A673 (cell line): ENCODE measurements at places on chromosomes 2 and 18.
A peak's percentile ranks its signal among the peaks of the same experiment; 100 is the strongest.

DNA sequence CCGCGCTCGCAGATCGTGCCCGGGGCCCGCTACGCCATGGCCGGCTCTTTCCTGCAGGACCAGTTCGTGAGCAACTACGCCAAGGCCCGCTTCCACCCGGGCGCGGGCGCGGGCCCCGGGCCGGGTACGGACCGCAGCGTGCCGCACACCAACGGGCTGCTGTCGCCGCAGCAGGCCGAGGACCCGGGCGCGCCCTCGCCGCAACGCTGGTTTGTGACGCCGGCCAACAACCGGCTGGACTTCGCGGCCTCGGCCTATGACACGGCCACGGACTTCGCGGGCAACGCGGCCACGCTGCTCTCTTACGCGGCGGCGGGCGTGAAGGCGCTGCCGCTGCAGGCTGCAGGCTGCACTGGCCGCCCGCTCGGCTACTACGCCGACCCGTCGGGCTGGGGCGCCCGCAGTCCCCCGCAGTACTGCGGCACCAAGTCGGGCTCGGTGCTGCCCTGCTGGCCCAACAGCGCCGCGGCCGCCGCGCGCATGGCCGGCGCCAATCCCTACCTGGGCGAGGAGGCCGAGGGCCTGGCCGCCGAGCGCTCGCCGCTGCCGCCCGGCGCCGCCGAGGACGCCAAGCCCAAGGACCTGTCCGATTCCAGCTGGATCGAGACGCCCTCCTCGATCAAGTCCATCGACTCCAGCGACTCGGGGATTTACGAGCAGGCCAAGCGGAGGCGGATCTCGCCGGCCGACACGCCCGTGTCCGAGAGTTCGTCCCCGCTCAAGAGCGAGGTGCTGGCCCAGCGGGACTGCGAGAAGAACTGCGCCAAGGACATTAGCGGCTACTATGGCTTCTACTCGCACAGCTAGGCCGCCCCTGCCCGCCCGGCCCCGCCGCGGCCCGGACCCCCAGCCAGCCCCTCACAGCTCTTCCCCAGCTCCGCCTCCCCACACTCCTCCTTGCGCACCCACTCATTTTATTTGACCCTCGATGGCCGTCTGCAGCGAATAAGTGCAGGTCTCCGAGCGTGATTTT, 7.6 kb downstream of the TBR1 start:
- no peak for DNase-seq

GRCh38 chr18:47749600-47749973, 180.9 kb downstream of the SMAD2 start:
- DNase-seq, result no peak

DNA sequence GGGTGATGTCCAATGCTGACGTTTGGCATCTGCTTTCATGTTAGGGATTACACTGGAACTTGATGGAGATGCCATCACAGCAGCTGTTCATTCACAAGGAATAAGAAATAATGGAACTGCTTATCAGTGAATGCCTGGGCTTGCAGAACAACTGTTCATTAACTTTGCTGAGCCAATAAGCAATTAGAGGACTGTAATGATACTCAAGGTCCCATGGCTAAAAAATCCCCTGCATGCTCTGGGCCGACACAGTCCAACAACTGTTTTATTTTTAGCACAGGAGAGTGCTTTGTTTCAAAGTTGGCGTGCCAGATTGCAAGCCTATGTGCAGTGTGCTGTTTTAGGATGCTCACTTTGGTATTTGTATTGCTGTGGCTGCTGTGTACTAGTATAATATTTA, 408.0 kb upstream of the RGPD4 start:
- no peak for DNase-seq

DNA sequence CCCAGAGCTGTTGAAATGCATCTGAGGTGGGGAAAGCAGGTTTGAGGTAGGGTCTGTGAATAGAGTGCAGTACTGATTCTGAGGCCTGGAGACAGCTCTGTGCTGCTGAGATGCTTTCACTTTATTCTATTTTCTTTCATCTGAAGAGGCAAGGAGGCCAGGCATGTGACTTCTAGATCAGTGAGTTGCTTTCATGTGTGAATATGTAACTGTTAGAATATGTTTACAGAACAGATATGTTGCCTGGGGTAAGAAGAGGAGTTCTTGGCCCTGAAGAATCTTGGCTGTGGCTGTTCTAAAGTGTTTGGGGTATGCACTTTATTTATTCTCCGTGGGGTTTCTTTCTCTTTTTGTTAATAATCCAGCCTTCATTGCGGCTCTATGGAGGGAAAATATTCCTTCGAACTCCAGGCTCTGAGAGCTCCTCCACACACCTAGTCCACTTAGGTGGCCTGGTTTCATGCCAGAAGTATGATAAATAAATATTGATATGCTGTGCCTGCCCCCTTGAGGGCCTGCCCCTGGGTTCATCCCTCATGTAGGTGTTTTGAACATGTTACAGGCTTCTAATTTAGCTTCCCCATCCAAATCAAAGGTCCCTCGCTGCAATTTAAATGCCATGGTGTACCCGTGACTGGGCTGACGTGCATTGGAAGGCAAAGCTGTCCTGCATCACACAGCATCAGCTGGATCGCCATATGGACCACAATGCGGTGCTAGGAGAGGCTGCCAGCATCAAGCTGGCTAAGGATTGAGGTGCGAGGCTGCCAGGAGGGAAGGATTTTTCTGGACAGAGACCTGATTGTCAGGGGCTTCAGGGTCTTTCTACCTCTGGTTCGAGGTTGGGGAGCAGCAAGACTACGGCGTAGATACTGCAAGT, 102.9 kb downstream of the PRKCE start:
- DNase-seq, result no peak

DNA sequence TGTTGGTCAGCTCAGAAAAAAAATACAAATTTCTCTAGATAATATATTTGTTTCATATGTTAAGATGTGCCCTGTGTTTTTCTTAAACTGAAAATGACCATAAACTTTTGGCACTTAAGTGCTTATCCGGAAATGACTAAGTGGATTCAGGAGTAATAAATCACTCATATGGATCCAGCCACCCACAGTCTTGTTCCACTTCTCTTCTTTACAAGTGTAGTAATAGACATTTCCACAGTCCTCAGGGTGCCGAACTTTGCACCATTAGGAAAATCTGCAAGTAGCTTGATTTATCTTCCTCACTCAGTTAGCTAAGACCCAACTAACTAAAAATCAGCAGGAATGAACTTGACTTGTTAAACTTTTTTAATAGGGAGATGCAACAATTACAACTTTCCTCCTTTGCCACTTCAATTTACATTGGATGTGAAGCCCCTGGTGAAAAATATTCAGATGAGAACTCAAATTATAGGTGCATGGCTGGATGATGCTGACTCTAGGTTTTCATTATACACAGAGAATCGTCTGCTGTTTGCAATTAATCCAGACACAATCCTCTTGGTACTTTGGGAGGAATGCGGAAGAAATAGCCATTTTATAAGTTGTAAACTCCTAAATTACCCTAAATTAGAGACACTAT, 322.5 kb downstream of the ARHGAP15 start:
- peak; percentile 97 for DNase-seq

DNA sequence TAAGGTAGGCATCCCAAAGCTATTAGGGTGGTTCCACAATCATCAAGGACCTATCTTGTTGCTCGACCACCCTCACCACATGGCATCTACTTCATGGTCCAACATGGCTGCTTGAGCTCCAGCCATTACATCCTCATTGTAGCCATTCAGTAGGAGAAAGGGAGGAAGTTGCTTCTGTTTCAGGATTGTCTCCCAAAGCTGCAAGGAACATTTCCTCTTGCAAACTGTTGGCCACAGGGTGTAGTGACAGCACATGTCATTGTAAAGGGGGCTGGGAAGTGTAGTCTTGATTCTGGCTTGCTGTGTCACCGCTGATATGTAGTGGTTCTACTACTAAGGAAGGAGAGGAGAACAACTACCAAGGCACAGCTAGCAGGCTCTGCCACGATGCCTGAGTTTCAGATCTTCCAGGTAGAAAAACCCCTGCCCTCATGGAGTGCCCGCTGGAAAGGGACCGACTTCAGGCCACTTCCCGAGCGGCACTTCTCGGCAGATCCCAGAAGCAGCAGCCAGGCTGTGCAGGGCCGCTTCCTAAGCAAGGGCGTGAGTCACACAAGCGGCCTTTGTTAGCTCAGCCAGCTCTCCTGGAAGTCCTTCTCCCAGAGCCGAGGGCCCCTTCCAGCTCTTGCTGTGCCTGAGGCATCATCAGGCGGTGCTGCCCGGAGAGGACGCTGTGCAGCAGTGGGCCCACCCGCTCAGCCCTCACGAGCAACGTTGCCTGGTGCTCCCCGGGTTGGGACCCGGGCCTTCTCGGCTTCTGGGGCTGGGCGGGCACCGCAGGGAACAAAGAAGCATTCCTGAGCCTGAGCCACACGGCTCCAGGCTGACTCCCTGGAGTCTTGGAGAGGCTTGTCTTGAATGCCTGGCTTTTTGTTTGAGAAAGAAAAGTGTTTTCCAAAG, 58.2 kb downstream of the HS6ST1 start:
- peak; percentile 15 for DNase-seq

DNA sequence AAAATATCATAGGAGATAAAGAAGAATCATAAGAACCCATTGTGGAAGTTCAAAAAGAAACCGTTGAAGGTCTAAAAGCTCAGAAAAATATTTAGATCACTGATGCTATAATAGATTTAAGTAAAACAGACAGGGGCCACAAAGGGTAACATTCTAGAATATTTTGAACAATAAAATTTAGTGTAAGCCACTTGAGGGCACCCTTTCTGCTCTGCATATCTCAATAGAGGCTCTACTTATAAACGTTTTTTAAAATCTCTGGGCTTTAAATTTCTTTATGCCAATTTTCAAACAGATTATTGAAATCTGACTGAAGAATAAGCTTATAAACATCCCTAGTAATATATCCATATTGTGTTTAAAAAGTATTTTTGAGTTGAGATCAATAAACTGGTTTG, 57.6 kb upstream of the IL1RL1 start:
- no peak for DNase-seq

DNA sequence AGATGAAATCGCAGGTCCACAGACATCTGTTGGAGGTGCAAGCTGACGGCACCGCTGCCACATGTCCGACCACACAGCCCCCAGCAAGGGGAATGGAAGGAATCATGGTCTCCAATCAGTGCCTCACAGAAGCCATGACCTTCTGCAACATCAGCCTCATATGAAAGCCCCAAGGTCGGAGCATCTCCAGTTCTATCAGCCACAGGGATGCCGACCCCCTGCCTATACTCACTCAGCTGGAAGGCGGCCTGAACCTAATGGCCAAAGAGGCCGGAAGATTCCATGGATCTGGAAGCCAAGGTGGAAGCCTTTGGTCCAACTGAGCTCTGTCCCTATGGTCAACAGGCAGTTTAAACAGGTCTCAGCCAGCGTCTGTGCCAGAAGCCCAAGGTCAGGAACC, 278.8 kb downstream of the TNS1 start:
- DNase-seq, result no peak

- DNase-seq, result no peak
Observed at GRCh38 chr2:231399046-231399852, 3.7 kb downstream of the B3GNT7 start.

DNA sequence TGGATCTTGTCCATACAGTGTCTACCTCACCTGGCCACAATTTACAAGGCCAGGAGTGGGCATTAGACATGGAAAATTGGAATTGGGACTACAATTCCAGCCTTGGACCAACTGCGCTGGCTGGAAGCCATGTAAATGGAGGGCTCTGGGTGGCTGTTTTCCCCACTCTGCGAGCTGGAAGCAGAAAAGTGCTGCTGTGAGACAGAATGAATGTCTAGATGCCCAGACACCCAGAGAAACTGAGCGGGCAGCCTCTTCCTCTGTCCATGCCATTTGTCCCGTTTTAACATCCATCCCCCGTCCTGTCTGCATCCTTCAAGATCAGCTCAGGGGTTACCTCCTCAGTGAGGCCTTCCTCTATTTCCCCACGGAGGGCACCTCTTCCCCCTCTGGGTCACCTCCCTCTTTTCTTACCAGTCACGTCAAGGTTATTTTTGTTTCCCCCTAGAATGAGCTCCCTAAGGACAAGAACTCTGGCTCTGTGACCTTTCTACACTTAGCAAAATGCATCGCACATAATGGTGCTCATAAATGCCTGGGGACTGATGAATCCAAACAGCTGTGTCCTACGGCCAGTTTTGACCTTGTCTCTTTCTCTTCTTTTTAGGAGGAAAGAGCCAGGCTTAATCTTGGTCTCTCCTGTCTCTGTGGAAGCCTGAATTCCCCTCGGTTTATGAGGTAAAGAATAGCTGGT, 41.2 kb downstream of the MCFD2 start:
- DNase-seq, result no peak

DNA sequence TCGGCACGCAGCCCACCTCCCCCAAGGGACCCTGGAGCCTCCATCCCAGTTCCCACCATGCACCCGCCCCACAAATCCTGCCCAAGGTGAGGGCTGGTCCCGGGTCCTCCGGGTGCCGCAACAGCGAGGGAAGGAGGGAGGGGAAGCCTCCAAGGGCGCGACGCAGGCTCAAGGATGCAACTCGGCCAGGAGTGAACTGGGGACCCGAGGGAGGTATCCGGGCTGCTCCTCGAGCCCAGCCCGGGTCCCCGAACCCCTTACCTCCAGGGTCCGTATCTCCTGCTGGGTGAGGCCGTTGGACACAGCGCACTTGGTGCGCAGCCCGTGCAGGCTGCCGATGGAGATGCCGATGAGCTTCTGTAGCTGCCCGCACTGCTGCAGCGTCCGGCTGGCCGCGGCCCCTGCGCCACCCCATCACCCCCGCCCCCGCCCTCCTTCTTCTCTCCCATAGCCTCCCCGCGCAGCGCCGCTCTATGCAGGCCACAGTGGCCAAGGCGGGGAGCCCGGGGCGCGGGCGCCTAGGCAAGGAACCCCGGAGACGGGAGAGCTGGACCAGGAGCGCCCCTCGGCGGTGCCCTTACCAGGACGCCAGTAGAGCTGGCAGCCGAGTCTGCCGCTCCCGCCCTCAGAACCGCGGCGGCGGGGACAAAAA, 124.1 kb downstream of the ANKRD30BL start:
- DNase-seq, result peak; percentile 9

DNA sequence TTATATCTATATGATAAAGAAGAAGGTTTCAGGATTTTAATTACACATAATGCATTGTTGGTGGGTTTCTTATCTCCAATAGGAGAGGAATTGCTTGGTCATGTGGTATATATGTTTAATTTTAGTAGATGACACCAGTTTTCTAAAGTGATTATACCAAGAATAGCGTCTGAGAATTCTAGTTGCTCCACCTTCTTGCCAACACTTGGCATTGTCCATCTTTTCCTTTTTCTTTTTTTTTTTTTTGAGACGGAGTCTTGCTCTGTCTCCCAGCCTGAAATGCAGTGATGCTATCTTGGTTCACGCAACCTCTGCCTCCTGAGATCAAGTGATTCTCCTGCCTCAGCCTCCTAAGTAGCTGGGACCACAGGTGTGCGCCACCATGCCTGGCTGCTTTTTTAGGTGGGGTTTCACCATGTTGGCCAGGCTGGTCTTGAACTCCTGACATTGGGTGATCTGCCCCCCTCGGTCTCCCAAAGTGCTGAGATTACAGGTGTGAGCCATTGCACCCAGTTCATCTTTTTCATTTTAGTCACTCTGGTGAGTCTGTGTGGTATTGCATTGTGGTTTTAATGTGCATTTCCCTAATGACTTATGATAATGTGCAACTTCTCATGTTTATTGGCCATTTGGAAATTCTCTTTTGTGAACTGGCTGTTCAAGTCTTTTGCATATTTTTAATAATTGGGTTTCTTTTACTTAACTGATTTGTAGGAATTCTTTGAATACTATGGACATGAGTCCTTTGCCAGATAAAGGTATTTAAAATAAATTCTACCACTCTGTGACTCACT, 37.3 kb upstream of the ZNF512 start:
- DNase-seq, result no peak

GRCh38 chr18:4391859-4392258, 63.2 kb downstream of the DLGAP1 start:
- no peak for DNase-seq
